ENCODE measurements at places on chromosomes 2 and 18.

- DNase-seq = no peak
Measured at GRCh38 chr2:133599211-133599803, 31.0 kb upstream of the NCKAP5 start.

DNA sequence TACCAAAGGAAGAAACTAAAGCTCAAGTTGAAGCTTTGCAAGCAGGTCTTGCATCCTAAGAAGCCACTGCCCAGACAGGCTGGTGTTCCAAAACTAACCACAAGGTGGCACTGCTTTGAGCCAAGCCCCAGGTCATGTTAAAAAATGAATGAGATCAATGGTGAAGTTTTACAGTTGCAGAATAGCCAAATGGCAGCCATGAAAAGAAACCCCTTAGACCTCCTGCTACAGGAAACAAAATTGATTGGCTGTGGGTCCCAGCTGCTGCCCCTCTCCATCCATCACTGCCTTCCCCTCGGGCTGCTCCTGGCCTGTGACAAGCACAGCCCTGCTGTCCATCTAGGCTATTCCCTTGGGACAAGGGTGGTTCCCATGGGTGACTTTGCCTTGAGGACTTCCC is 20.7 kb upstream of the MREG start:
- peak; percentile 61 for DNase-seq

DNA sequence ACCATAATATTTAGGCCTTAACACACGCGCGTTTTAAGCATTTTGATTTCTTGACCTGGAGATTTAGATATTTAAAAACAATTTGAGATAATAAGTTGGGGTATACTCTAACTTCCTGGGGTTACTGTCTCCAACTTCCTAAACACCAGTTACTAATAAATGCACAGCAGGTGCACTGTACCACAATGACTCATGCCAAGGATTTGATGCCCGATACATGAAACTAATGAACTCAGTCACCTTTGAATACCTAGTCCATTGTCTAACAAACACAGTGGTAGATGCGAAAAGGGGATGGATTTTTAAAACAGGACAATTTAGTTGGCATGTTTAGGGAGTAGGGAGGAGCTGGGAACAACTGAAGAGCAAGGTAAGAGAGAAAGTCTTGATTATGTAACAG is 21.2 kb downstream of the CABYR start:
- no peak for DNase-seq

- DNase-seq = no peak
Measured at GRCh38 chr2:184598316-184599053, at the start of gene ZNF804A. Gene ZNF804A (plus strand): TSS chr2:184598529. CDS start chr2:184598960, 431 bp downstream.

- no peak for DNase-seq
Measured at GRCh38 chr2:71778936-71779773, 325.8 kb downstream of the DYSF start.

GRCh38 chr2:56250153-56250729 is 66.5 kb downstream of the CCDC85A start:
- DNase-seq = no peak

GRCh38 chr18:43936176-43936575 is 658.9 kb upstream of the SYT4 start:
- no peak for DNase-seq

DNA sequence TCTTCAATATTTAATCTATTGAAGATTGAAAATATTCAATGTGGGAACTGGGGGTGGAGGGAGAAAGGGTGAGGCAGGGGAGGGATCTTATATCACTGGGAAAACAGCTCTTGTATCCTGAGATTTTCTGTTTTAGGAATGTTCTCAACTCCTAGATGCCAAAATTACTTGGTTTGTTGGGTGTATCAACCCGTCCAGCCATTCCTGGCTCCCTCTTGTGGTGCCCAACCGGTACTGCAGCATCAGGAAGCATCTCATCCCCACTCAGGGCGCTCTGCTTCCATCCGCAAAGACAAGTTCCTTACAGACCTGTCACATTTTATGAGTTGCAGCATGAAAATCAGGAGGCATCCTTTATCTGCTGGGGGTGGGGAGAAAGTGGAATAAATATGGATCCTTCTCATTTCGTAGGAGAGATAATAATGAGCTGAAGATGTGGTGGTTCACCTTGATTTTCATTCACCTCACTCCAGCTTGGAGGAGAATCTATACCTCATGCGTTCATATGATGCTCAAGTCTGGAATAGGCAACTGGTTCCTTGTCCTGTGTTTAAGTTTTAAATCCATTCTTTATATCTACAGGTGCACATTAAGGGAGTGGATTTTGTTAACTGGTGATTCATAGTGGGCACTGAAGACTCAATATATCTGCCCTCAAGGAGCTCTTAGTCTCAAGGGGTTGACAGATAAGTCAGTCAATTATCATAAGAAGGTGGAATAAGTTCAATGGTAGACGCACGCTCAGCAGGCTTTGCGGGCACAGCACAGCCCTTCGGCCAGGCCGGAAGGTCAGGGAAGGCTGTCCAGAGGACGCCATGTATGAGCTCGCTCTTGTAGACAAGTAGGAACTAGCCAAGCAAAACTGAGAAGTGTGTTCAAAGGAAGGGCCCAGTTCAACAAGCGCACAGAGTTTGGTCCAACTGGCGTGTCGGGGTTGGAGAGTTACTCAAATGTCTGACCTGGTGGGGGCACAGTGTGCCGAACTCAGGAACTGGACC is 127.3 kb downstream of the RNF144A start:
- DNase-seq = peak; percentile 33

DNA sequence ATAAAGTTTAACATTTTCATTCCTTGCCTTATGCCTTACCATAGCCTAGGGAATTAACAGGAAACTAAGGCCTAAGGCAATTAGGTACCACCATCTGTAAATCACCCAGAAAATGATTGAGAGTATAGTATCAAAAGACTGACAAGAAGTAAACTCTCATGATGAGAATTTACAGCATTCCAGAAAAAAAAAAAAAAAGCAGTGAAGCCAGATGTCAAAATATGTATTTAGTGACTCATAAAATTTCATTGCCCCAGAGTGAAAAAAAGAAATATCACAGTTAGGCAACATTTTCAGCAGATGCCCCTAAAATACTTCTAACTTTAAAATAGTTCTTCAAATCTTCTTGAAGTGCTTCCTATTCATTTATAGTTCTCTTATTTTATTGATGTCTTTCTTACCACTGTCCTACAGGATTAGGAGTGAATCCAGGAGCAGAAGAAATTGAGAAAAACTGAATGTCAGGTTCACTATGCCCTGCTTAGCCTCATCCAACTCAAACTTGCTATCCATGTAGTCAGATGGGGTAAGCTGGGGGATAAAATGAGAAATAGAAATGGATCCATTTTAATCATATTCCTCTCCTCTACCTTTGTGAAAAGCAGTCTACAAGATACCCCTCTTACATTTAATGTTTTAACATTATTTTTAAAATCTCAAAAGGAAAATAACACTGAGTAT is 57.3 kb upstream of the TANK start:
- no peak for DNase-seq

DNA sequence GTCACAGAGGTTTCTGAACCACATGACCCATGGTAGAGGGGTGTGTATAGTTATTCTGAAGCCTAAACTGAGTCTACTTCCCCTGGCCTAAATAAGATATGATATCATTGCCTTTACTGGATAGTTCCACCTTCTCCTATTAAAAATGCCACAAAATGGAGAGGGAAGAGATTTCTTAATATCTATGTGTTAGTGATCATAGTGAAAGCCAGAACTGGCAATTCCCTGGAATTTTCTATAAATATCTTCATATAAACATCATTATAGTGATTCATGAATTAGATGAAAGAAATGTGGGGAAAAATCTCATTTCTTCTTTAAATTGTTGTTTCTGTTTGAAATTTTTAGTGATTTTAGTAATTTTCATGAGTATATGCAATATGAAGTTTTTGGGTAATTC is 45.8 kb downstream of the TSHZ1 start:
- no peak for DNase-seq

- DNase-seq = no peak
Measured at GRCh38 chr2:39693245-39693644, 27.5 kb downstream of the TMEM178A start.

DNA sequence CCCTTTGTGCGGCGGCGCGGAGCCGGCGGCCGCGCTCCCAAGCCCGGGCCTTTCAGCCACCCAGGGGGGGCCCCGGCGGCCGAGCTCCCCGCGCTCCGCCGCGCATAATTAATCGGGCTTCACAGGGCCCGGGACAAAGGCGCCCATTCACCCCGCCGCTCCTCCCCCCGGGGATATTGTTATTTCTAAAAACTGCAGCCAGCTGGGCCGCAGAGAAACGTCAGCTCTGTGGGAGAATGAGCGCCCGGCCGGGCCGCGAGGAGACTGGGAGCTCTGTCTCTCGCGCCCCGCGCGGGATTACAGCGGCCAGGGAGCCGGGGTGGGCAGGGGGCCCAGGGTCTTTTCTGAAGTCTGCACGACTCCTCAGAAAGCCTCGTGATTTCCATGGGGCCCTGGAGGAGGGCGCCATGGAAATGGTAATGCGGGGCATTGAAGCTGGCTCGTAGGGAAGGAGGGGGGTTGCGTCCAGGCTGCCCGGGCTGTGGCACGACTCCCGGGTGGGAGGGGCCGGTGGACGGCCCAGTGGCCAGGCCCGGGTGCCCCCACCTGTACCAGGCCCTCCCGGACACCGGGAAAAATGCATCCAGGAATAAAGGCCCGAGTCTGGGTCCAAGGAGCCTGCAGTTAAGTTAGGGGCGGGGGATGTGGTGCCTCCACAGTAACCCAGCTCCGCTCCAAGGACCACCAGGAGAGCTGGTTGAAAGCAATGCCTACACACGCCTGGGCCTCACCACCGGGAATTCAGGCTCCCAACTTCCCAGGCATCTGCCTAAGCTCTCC is 125.3 kb downstream of the ZFP36L2 start:
- no peak for DNase-seq

DNA sequence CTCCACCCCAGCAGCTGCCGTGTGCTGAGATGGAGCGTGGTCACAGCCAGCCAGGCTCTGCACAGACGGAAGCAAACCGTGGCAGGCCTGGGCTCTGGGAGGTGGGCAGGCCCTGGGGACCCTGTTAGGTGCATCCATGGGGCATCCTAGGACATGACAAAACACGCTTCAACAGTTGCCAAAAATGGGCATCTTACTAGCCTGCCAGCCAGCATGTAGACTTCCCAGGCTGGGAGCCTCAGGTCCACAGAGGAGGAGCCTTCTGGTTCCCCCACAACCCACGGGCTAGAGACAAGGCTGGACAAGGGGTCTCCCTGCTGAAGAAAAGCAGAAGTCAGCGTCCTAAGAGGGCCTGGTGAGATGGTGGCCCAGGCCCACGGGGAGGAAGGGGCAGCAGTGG is 139.5 kb downstream of the HDAC4 start:
- DNase-seq = no peak

GRCh38 chr2:172358691-172359556 is 68.5 kb upstream of the ITGA6 start:
- no peak for DNase-seq

- DNase-seq = no peak
Measured at GRCh38 chr2:237161189-237161588, 75.5 kb downstream of the COPS8 start.

GRCh38 chr2:231643495-231643888 is 50.8 kb downstream of the TEX44 start:
- no peak for DNase-seq

DNA sequence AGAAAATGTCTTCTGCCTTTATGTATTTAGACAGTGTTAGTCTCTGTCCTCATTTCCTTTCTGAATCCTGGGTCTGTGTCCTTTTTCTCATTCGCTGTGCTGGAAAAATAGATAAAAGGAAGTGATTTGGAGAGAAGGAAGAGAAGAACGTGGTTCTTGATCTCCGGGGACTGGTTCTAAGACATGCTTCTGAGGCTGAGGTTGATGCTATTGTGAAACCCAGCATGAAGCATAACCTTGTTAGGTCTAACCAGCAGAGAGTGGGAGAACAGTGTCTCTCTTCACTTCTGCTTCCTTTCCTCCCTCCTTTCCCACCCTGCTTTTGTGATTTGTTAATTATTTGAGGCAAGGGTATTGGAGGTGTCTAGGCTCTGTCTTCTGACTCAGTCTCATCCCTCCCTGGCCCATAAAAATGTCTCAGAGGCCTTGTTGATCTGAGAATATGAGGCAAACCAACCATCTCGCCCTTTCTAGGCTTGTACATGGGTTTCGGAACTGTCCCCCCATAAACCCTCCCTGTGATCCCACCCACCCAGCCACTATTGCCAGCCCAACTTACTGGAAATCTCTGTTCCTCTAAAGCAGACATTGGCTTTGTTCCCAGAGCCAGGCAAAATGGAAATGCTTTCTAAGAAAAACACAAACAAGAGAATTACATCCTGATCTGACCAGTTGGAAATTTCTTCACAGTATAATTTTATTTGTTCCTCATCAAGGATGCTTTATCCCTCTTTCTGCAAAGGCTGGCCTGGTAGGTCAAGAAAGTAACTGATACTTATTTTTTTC is 360.6 kb upstream of the TNP1 start:
- no peak for DNase-seq

GRCh38 chr2:64115808-64116598 is 28.2 kb downstream of the PELI1 start:
- no peak for DNase-seq

DNA sequence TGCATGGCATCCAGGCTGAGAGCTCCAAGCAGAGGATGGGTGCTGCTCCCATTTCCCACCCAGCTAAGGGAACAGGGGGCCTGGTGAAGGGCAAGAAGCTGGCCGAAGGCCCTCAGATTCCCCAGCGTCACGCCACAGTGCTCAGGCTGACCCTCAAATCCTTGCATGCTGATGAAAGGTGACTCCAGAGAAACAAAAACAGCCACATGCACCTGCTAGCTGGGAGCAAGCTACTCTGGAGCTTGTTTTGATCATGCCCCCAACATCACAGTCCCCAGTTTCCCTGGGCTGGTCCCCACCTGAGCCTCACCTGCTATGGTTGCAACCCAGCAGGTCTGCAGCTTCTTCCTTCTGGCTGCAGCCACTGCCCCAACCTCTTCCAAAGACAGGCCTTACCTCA is 13.3 kb downstream of the RAB11FIP5 start:
- DNase-seq = no peak

- no peak for DNase-seq
Measured at GRCh38 chr2:227466887-227467600, 4.9 kb upstream of the AGFG1 start.

DNA sequence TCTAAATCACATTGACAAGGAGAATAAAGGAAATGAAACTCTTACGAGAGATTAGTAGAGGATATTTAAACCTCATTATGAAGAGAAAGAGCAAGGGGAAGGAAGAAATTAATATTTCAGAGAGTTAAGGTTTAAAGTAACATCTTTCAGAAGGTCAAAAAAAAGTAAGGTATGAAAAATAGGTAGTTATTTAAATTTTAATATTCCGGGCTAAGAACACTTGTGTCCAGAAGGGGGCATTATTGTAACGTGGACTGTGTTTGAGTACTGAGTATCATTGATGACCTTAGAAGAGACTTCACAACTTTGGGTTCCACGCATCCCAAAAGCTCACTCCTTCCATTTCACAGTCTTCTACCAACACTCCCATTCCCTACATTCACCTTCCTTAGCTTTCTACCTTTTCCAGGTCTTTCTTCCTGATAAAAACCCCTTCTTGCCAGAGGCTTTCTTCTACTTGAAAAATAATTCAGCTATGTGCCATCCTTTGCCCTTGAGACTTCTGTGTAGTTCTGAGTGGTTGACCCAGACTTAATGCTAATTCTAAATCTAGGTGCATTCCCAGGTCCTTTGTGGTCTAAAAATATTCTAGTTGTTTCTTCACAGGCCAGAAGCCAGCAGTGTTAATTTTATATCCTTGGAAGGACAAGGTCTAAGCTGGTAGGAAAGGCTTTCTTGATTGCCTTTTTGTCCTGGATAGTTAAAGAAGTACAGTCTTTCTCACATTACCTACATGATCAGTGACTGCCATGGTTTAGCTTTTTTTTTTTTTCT is 16.5 kb downstream of the DYNC1I2 start:
- no peak for DNase-seq

- no peak for DNase-seq
Measured at GRCh38 chr2:239964399-239965185, 60.5 kb downstream of the NDUFA10 start.

- DNase-seq = no peak
Measured at GRCh38 chr2:118698564-118698963, 148.9 kb downstream of the EN1 start.

Data from stimulated activated CD8-positive, alpha-beta memory T cell treated with anti-CD3 and anti-CD28 coated beads, Interleukin-15, amount 100 ng/mL, for 24 hours (primary cell).